Neural progenitor cell (in vitro differentiated cells): ENCODE measurements at places on chromosomes 4 and X. TPM values are rescaled to one million over a fixed set of nuclear protein-coding genes. Genes with fewer than 3 reads are reported as not detected.

Gene VCX
- not detected in 2 replicates for total RNA-seq

DNA sequence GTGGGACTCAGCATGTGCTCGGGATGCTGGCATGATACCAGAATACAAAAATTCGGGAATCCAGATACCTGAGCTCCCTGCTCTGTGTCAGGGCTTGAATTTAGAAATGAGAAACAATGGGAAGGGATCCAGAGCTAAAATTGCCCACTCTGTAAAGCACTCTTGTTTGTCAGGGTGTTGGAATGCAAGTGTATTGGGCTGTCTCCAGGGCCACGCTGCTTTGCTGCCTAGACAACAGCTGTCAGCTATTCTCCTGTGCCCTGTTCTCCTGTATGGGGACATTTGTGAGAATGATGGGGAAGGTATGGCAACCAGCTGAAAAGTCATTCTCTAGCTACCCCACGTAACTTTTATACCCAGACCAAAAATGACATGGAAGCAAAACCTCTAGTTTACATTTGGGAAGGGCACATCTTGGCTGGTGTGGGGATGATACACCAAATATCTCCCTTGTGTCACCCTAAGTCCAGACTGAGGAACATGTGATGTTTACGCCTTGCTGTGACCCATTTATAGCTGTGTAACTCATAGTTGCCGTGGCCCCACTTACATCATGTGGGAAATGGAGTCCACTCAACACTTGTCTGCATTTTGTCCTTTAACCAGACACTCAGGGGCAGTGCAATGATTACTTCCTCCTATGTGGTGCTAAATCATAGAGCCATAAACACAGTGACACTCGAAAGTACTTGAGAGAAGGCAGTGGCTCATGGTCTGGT lies 46.6 kb downstream of the SMPX start:
- DNase-seq, result no peak

- DNase-seq, result peak; percentile 64
Measured at GRCh38 chr4:20252656-20253282, 1.1 kb downstream of the SLIT2 start.

GRCh38 chrX:54509400-54509799 lies 13.4 kb upstream of the FGD1 start:
- DNase-seq, result no peak
